ENCODE measurements at places on chromosomes 1 and 21. TPM values are rescaled to one million over a fixed set of nuclear protein-coding genes. Genes with fewer than 3 reads are reported as not detected.

Gene CLCA2
- total RNA-seq, result 9.7 TPM

Gene SMIM11
- total RNA-seq, result 5.0 TPM

Gene PRR9
- total RNA-seq, result not detected

Gene BARHL2
- not detected for total RNA-seq
